ENCODE measurements at places on chromosomes 13 and 19.
A peak's percentile ranks its signal among the peaks of the same experiment; 100 is the strongest.

GRCh38 chr19:17170538-17171297, 44.4 kb upstream of the USE1 start:
- DNase-seq = no peak

DNA sequence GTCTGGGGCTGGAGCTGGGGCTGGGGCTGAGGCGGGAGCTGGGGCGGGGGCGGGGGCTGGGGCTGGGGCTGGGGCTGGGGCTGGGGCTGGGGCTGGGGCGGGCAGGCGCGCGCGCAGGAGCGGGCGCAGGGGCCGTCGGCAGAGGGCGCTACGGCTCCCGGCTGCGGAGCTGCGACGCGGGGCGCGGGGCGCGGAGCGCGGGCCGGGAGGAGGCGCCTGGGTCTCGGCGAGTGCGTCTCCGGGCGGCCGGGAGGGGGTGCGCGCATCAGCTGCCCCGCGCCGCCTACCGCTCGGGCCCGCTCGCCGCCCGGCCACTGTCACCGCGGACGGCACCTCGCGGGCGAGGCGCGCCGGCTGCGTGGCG, 422 bp upstream of the MTUS2 start:
- DNase-seq = peak; percentile 29

DNA sequence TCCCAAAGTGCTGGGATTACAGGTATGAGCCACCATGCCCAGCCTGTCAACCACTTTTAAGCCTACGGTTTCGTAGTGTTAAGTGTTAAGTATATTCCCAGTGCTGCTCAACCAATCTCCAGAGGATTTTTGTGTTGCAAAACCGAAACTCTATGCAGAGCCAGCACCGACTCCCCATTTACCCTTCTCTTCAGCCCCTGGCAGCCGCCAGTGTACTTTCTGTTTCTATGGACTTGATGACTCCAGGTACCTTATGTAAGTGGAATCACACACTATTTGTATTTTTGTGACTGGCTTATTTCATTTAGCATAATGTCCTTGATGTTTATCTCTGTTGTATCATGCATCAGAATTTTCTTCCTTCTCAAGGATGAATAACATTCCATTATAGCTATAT, 1.1 kb downstream of the SULT2A1 start:
- DNase-seq = no peak

- DNase-seq = no peak
Observed at GRCh38 chr13:31684466-31684865, 54.9 kb upstream of the RXFP2 start.

GRCh38 chr19:38032951-38033350, 125.9 kb downstream of the SIPA1L3 start:
- DNase-seq = no peak

DNA sequence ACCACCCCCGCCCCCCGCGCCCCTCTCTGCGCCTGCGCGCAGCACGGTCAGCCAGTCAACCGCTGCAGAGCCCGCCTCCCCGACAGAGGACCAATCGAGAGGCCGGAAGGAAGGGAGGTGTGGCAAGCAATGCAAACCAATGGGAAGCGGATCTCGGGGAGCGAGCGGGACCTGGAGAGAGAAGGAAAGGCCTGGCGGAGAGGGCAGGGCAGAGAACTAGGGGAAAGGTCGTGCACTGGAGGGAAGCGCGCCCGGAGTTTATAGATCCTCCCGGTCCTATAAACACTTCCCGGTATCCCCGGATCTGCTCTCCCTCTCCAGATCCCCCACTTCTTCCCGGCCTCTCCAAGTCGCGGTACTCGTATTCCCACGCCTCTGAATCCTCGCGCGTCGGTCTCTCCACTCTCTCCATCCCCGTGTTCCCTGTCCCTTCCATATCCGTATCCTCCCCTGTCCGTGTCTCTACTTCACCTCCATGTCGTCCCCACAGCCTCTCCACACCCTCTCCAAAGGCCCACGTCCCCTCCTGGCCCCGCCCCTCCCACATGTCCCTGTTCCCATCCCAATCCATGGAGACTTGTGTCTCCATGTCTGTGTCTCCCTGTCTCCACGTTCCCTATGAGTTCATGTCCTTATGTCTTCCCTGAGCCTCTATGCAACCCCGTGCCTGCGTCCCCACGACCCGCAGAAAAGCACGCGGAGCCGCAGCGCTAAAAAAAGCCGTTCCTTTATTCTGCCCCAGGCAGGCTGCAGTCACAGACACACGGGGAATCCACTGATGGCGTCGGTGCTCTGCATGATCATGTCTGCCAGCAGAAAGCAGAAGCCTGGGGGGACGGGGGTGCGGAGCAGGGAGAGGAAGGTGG, 434 bp upstream of the ETFB start:
- DNase-seq = peak; percentile 85

GRCh38 chr19:57382806-57383488, 6.7 kb upstream of the ZNF548 start:
- DNase-seq = no peak

- DNase-seq = no peak
Observed at GRCh38 chr13:41500511-41500910, 43.2 kb downstream of the RGCC start.

DNA sequence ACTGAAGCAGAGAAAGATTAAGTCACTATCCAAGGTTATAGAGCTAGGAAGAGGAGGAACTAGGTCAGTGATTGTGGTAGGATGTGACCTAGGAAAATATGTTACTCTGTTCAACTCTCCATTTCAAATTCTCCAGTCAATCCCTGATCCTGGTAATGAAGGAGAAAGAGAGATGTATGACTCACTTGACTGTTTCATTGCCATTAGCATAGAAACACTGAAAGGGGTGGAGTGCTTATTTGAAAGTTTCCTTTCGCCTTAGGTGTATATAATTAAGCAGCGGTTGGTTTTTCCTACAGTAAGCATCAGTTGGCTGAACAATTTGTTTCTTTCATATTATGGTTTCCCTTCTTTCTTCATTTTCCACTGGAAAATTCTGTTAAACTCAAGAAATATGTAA, 198.1 kb upstream of the CSNK1A1L start:
- no peak for DNase-seq

- DNase-seq = no peak
Observed at GRCh38 chr13:48579165-48579918, 46.5 kb upstream of the RCBTB2 start.

DNA sequence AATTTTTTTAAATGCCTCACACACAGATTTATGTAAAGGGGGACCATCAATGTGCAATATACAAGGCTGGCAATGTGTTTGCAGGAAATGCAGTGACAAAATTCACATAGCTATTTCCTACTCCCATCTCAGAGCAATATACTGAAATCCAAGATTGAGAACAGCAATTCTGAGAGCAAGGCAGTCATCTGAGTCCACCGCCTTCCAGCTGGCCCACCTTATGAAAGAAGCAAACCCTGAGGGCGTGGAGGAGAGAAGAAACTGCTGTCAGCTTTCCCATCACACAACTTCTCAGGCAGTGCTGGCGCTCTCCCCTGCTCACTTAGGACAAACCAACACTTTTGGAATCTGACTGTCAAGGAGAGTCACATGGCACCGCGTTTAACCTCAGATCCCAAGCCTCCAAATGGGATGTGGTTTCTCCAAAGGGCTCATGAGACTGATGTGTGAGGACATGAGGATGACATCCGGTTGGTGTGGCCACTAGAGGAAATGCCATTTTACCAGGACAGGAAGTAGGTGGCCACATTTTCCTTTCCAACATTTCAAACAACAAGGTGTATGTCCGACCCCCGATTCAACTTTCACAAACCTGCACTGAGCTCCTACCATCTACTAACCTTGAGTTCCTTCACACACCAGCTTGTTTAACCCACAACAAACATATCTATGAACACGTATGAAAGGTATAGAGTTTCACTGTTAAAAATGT, 3.7 kb upstream of the DOCK9 start:
- no peak for DNase-seq

GRCh38 chr19:51651216-51651846, 4.7 kb upstream of the SIGLEC14 start:
- DNase-seq = no peak

DNA sequence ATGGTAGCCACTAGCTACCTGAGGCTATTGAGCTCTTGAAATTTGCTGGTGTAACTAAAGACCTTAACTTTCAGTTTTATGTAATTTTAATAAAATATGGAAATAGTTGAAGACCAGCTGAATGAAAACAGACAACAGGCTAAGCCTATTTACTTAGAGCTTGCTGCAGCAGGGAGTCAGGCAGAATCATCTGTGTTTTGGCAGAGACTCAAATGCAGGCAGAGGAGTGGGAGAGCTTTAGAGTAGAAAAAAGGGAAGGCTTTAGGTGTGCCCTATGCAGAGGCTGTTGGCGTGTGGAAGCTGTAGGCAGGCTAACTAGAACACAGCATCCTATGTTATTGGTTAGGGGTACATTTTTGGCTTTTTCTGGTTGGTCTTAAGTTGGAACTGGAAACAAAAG, 304.9 kb upstream of the NBEA start:
- no peak for DNase-seq

DNA sequence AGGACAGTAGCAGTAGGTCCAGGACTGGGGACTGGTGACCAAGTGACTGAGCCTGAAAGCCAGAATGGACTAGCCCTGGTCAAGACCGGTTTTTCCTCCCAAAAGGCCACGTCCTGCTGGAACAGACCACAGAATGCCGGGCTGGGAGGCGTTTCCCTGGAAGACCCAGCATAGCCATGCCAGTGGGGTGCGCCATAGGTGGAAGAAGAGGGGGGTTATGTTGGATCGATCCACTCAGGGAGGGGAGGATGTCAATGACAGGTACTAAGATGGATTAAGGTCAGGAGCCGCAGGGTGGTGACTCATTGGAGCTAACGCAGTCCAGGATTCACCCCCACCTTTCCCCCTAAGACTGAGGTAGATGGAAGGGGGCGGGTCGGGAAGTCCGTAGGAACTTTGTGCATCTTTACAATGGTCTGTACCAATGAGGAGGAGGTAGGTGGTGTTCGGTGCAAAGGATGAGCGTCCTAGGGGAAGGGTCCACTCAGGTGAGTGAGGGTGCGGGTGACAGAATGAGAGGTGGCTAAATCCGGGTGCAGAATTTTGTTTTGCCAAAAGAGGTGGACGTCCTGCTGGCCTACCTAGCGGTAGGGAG, 21.0 kb downstream of the VASP start:
- no peak for DNase-seq

DNA sequence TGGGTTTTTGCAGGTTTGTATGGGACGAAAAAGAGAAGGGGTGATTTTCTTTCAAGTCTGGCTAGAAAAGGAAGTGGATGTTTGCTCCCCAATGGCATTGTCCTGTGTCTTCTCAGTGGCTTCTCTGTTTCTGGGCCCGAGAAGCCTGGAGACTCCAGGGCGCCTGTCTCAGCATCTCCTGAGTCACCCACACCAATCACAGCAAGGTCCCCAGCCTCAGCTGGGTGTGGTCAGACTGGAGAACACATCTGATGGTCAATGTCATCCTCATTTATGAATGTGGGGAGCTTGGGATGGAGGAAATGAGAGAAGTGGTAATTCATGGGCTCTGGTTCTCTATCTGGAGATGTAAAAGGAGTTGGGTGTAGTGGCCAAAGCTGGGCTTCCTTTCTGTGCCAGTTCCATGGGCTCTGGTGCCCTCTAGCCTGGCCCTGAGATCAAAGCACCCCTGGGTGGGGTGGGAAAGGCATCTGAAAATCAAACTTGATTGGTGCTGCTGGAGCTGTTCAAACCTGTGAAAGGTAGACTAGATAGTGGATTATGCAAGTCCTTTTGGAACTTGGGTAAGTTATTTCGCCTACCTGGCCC, 13.4 kb downstream of the RASL11A start:
- no peak for DNase-seq

GRCh38 chr13:59666504-59666903, 497.2 kb downstream of the DIAPH3 start:
- DNase-seq = no peak

DNA sequence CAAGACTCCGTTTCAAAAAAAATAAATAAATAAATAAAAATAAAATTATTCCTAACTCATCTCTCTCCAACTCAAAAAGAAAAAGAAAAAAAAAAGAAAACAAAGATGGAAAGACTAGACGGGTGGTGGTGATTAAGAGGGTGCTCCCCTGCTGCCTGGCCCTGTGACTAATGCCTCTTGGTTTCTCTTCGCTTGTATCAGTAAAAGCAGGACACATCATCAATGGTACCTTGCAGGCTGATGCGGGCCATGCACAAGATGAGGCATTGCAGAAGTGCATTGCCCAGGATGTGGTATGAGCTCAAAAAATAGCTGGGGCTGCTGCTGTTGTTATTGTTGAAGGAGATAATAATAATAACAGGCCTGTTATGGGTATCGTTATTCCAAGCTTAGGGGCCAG, 14.6 kb downstream of the ACER1 start:
- DNase-seq = no peak

DNA sequence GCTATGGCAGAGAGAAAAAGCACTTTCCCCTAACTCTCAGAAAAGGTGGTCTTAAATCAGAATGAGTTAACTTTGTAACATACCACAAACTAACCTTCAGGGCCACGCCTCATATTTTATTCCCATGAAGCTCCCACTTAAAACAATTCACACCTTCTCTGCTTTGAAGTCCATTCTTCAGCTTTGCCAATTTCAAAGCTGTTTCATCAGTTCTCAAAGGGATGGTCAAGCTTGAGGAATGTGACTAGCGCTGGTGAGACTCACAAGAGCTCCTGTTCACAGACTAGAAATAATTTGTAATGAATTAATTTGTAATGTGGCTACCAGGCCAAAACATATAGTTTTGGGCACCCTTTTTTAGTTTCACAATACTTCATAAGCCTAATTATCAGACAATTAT, 68.2 kb downstream of the STK24 start:
- DNase-seq = no peak

DNA sequence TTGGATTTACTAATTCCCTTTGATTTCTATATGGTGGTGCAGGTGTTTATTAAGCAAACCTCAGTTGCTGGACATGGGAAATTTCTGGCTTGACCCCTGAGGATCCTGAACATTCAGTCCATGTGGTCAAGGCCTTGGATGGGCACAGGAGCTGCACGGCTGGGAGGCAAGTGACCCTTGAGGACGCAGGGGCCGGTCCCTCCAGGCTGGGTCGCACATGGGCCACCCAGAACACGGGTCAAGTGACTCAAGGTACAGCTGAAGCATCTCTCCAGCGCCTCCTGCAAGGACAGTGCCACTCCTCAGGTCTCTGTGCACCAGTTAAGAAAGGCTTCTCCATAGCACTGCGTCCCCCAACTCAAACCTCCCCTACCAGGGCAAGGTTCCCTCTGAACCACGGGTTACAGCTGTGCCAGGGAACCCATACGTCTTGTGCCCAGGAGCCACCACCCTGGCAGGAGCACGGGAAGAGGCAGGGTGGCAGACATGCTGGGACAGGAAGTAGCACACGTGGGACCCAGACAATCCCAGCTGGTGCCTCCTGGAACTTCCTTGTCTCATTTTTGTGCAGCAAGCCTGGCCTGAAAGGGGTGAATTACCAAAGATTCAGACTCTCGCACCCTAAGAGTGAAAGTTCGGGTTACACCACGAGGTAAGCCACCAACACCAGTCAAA, 93.1 kb downstream of the SPACA7 start:
- DNase-seq = no peak

- DNase-seq = no peak
Observed at GRCh38 chr13:23945612-23946011, 48.3 kb upstream of the C1QTNF9B start.

All from T-helper 1 cell (primary cell).